Sciatic nerve (tissue), 2 donors: ENCODE measurements at places on chromosomes 13 and 19.

- no peak for DNase-seq
Measured at GRCh38 chr13:78787190-78787589, 128.2 kb upstream of the OBI1 start.

DNA sequence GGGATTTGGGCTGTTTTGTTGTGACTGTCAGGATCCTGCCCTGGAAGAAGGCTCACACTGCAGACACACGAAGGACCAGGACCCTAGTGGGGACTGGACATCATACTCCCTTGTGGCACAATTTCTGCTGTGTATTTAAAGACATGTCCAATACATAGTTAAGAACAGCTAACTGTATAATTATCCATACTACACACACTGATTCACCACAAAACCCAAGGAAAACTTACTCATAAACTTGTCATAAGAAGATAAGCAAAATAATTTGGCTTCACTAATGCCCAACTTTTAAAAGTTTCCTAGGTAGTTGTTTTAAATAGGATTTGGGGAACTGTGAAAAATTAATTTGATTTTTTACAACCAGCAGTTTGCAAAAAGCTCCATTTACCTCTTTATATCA is 46.1 kb downstream of the LATS2 start:
- no peak for DNase-seq

GRCh38 chr19:1522838-1523237 is 1.0 kb upstream of the PLK5 start:
- DNase-seq = no peak

- no peak for DNase-seq
Measured at GRCh38 chr13:24894277-24894971, 130.5 kb downstream of the RNF17 start.

- no peak for DNase-seq
Measured at GRCh38 chr13:98260357-98261164, 83.5 kb upstream of the RNF113B start.

- no peak for DNase-seq
Measured at GRCh38 chr19:38715555-38715954, 28.7 kb downstream of the CAPN12 start.

GRCh38 chr19:14555918-14556661 is 15.8 kb downstream of the NDUFB7 start:
- DNase-seq = no peak

DNA sequence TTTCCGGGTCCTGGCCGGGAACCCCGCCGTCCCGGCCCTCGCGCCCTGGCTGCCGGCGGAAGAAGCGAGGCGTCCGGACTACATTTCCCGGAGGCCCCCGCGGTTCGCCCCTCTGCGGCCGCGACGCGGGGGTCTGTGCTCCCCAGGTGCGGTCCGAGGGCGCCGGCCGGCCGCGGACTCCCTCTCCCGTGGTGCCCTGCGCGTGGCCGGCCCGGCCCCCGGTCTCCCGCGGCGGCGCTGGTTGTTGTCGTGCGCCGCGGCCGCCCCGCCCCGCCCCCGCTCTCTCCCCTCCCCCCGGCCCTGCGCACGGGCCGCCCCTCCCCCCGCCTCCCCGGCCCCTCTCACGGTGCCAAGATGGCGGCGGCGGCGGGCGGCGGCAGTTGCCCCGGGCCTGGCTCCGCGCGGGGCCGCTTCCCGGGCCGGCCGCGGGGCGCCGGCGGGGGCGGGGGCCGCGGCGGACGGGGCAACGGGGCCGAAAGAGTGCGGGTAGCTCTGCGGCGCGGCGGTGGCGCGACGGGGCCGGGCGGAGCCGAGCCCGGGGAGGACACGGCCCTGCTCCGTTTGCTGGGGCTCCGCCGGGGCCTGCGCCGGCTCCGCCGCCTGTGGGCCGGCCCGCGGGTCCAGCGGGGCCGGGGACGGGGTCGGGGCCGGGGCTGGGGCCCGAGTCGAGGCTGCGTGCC is at the start of gene KMT2B:
KMT2B (plus strand) TSS at position 339 of the 680 bp plus-strand sequence; CDS start at position 355, 16 bp downstream.
- no peak for DNase-seq

DNA sequence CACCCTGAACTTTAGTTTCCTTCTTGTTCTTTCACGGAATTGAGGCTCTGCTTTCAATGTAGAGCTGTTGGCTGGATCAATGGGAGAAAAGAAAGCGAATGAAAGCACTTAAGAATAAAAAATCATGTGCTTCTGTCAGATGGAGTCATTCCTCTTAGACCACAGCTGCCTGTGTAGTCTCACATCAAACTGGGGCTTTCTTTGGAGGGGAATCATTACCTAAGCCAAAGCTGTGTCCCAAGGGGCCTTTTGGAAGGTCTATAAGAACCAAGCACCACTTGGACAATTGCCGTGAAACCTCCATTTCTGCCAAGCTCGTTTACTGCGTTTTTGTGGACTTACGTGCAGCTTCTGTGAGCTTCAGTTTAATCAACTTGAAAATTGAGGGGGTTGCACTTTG is 44.2 kb upstream of the RNF113B start:
- no peak for DNase-seq

GRCh38 chr13:77429320-77430142 is 102.6 kb upstream of the MYCBP2 start:
- DNase-seq = no peak

DNA sequence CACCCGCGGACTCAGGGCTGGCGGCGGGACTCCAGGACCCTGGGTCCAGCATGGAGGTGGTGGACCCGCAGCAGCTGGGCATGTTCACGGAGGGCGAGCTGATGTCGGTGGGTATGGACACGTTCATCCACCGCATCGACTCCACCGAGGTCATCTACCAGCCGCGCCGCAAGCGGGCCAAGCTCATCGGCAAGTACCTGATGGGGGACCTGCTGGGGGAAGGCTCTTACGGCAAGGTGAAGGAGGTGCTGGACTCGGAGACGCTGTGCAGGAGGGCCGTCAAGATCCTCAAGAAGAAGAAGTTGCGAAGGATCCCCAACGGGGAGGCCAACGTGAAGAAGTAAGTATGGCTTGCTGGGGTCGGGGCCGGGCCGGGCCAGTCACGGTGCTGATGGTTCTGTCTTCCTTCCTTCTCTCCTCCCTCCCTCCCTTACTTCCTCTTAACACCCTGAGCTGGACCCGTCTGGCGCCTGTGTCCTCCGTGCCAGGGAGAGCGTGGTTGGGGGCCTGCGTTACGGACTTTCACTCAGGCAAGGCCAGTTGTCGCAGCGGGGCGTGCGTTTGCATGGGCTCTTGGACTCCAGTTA is 1.4 kb downstream of the STK11 start:
- peak; percentile 73 for DNase-seq

DNA sequence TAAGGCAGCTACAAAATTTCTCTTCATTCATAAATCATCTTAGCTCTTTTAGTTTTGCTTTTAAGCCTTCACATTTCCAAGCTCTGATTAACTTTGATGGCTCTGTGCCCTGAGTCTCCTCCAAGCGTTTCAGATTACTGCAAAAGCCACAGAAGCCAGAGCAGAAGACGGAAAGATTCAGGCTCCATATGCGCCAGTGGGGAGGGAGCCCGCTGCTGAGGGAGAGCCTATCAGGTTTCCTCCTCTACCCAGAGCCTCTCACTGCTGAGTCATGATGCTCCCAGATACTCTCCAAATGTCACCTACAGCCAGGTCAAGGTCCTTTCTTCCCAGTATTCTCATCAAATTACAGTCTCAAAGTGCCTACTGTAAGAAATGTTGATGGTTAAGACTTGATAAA is 193.6 kb downstream of the RAP2A start:
- peak; percentile 71 for DNase-seq

GRCh38 chr19:8635422-8635821 is 5.0 kb downstream of the NFILZ start:
- DNase-seq = no peak

DNA sequence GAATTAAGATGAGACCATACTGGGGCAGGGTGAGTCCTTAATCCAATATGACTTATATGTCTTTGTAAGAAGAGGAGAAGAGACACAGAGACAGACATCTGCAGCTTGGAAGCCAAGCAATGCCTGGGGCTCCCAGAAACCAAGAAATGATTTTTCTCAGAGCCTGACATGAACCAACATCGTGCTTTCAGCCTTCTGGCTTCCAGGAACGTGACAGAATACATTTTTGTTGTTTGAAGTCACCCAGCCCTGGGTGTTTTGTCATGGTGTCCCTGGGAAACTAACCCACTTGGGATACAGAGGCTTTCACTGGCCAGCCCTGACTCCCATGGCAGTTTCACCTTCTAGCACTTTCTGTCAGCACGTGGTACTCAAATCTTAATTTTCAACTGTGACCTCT is 95.3 kb upstream of the SLC10A2 start:
- no peak for DNase-seq

GRCh38 chr19:6720369-6721137 is at the start of gene C3:
Gene C3 (minus strand): TSS chr19:6720650. CDS start chr19:6720589, 61 bp downstream.
- peak; percentile 79 for DNase-seq

- DNase-seq = no peak
Measured at GRCh38 chr13:37602733-37603381, 4.3 kb upstream of the POSTN start.
